ENCODE measurements at places on chromosomes 2 and 18.

DNA sequence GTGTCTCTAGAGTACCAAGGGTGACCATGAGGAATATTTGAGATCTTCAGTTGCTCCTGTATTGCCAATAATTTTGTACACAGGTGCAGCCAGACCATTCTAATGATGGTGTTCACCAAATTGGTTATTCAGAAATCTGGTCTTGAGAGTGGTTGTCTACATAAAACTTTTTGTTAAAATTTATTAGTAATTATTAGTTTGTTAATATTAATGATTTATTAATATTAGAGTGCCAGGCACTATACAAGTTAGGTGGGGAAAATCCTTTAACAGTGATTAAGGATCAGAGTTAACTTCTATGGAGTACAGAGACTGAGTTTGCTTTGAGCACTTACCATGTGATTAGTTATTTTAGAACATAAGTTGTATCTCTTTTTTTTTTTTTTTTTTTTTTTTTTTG, 9.0 kb downstream of the EIF5B start:
- DNase-seq = no peak

- no peak for DNase-seq
Measured at GRCh38 chr2:30704309-30705020, 102.8 kb downstream of the CAPN13 start.

- peak; percentile 43 for DNase-seq
Measured at GRCh38 chr2:68594674-68595492, 48.5 kb upstream of the PROKR1 start.

DNA sequence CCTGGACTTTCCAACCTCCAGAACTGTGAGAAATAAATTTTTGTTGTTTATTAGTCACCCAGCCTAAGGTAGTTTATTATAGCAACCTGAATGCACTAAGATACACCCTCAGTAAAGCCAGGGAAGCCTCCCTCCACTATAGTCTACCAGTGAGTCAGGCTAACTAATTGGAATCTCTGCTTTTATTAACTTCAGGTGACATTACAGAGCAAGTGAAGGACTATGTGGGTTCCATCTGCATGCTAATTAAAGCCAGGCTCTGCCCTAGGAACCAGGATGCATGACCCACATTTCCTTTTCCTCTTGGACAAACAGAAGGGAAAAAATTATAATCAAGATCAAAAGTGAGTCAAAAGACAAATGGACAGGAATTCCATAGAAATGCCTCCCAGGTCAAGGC, 56.1 kb downstream of the ZC3H8 start:
- no peak for DNase-seq

DNA sequence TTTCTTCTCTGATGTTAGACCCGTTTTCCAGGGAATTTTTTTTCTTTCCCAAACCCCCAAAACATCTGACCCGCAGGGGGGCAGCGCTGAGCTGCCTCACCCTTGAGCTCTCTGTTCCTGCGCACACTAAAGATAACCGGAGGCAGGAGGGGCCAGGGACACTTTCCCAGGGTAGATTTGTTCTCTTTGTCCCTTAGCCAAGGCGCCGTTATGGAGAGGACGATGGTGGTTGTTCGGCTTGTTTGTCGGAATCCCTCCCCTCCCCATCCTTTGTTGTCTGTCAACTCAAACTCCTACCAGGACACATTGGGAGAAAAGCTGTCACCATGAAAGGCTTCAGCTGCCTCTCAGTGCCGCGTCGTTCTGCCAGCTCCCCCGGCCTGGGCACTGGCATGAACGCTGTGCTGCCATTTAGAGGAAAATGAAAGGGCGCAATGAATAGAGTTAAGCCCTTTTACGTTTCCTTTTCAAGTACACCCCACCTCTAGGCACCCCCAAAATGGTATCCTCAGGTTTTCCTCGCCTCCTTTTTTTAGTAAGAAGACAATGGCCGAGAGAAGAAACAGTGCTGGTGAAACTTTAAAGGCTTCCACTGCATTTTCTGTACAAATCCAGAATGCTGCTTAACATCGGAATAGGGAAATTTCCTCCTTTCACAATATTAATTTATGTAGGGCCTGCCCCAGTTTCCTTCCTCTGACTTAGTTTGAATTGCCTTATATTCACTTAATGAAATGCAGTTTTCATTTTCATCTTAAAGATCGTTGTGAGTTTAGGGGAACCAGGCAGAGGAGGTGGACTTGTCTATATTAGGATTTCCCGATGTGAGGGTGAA, 62.1 kb downstream of the RND3 start:
- no peak for DNase-seq

- DNase-seq = no peak
Measured at GRCh38 chr2:105405291-105405690, 6.4 kb upstream of the FHL2 start.

DNA sequence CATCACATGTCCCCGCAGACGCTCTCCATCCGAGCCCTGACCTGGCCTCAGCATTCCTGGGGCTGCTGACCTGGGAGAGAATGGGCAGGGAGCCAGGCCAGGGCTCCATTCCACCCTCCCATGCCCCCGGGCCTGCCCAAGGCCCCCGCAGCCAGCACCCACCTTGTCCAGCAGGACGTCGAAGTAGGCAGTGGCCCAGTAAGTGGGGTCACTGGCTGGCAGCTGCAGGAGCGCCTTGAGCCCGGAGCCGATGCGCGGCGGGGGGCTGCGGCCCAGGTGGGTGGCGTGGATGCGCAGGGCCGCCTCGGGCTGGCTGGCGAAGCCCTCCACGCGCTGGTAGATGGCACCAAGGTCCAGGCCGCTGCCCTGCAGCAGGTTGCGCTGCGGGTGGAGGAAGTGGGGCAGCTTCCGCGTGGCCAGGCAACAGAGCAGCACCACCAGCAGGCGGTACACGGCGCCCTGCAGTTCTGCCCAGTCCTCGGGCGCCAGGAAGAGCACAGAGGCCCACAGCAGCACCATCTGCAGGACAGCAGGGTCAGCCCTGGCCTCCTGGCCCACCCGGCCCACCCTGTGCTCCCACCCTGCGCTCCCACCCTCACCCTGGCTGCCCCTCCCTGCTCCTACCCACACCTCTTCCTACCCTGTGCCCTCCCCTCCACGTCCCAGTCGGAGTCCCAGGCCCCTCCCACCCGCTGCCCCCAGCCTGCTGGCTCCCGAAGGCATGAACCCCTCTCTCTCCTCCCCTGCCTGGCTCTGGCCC, 7.6 kb downstream of the MAB21L4 start:
- no peak for DNase-seq

- DNase-seq = no peak
Measured at GRCh38 chr2:100981011-100981410, 21.1 kb upstream of the RPL31 start.

- no peak for DNase-seq
Measured at GRCh38 chr2:99900556-99900955, 241.8 kb downstream of the AFF3 start.

DNA sequence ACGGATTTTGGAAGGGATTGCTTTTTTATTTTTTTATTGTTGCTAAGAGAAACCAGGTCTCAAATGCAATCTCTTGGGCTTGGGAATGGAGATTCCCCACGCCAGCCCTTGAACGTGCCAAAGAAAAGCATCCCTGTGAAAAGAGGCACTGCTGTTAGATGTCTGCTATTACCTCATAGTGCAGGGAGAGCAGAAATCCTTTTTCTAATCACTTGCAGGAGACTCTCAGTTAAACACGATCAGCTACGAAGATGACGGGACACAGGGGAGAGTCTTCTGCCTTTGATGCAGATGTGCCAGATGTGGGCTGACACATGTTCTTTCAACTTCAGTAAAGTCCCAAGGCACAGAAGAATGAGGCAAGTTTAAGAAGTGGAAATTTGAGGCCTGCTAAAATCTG, 381.6 kb upstream of the TRIB2 start:
- no peak for DNase-seq

- DNase-seq = peak; percentile 96
Measured at GRCh38 chr2:66305718-66306117, 129.2 kb upstream of the MEIS1 start.

All from foreskin melanocyte (primary cell).